PC-3 (cell line): ENCODE measurements at places on chromosomes 12 and 14.

GRCh38 chr14:36519431-36520321, at the start of gene NKX2-1:
NKX2-1 (minus strand) TSS chr14:36520232; CDS start chr14:36520129, 103 bp downstream.
- DNase-seq = no peak

DNA sequence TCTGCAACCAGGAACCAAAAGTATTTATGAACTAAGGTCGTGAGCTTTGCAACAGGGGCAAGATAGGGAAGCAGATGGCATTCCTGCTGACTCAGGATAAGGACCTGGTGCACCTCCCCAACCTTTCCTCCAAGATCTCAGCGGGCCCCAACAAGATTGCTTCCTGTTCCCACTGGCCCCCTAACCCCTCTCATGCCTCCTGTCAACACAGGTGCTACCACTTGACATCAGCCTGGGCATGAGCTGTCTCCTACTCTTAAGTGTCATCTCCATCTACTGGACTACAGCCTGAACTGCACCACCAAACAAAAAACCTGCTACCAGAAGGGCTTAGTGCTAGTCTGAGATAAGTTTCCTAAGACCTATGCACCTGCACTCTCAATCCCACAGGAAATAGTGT, 32.7 kb downstream of the MED6 start:
- peak; percentile 70 for DNase-seq

DNA sequence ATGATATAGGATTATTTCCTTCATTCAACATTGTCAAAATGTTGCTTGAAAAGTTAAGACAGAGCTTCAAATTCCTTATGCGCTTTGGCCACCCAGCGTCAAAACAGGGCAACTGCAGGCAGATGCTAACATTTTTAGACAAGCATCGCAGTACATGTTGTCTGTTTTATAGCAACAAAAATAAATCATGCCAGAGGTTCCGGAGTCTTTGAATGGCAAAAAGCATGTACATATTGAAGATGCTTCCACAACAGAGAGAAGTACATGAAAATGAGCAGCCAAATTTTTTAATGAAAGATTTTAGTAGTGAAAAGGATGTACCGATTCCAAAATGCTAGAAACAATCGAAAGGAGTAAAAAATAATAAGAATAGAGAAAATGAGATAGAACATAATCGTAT, 49.8 kb upstream of the USP15 start:
- DNase-seq = peak; percentile 69

GRCh38 chr12:9349888-9350885, 142.0 kb upstream of the PZP start:
- DNase-seq = peak; percentile 30

DNA sequence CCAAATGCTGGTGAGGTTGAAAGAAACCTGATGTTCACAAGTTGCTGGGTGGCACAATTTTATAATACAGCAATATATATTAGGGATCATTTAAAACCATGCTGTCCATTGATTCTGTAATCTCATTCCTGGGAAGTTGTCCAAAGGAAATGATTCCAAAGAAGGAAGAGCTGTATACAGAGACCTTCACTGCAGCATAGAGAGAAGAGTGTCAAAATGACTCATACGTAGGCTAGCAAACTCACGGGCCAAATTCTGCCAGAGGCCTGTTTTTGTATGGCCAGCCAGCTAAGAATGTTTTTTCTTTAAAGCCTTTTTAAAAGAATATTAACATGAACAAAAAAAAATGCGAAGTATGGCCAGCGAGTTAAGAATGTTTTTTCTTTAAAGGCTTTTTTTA, 69.2 kb upstream of the MED13L start:
- DNase-seq = peak; percentile 81
